Fibroblast of pulmonary artery (primary cell): ENCODE measurements at places on chromosomes 13 and 19.

DNA sequence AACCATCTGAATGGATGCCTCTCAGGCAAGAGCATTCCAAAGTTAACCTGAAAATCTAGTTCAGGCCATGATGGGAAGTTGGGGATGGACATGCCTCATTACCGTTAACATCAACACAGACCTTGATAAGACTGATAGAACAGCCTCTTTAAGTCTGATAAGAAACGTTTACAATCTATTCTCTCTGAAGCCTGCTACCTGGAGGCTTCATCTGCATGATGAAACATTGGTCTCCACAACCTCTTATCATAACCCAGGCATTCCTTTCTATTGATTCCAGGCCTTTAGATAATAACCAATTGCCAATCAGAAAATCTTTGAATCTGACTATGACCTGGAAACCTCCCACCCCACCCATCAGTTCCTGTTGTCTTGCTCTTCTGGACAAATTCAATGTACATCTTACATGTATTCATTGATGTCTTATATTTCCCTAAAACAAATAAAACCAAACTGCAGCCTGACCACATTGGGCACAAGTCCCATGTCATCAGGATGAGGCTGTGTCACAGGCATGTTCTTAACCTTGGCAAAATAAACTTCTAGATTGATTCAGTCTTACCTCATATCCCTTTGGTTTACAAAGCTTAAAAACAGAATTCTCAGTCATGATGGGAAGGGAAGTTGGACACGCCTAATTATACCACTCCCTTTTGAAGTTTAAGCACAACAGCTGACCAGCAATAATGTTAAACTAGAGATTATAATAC lies 843.8 kb upstream of the SPRY2 start:
- no peak for DNase-seq

DNA sequence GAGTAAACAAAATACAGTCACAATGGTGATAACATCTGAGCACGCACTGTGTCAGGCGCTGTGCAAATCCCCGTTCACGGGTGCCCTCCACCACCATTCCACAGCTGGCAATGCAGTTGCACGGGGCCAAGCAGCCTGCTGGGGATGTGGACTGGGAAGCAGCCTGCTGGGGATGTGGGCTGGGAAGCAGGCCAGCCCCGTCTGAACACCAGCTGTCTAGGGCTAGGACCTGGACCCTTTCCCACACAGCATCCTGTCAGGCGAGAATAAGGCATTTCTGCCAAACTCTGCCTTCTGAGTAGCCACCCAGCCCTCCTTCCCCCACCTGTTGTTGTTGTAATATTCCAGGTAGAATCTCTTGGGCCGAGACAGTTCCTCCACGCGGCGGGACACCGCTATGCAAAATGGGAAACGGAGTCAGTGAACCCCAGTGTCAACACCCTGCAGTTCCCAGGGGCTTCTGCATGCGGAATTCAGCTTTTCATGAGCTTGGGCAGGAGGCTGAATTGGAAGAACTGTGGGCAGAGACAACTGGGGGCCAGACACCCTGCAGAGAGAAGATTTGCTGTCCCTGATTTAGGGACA lies 27.8 kb upstream of the MIER2 start:
- peak; percentile 78 for DNase-seq

GRCh38 chr19:1163934-1164683 lies 10.0 kb downstream of the SBNO2 start:
- DNase-seq: no peak

DNA sequence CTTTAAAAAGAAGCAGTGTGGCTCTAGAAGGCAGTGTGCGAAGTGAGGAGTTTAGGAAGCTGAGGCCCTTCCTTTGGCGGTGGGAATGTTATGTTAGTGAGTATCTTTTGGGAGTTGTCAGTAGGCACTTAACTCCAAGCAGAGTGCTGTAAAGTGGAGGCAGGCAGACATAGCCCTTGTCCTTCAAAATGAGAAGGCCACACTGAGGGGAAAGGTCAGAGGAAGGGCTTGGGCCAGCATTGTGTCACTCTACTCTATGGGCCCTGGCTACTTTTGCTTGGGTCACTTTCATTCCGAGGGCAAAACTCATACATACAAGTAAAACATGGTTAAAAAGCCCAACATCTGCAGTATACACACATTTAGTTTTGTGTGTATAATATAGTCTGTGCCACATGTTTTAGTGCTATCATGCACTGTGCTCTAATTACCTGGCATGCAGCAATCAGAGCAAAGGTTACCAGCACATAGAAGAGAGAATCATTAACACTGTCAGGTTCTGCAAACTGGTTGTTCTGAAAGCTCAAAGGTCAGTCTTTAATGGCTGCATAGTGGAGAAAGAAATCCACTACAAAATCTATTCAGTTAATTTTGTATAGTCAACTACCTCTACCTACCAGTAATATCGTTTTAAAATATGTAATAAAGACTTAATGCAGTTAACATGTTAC lies 64.4 kb downstream of the WASF3 start:
- no peak for DNase-seq

GRCh38 chr19:7908078-7908699 lies 4.5 kb downstream of the MAP2K7 start:
- no peak for DNase-seq

DNA sequence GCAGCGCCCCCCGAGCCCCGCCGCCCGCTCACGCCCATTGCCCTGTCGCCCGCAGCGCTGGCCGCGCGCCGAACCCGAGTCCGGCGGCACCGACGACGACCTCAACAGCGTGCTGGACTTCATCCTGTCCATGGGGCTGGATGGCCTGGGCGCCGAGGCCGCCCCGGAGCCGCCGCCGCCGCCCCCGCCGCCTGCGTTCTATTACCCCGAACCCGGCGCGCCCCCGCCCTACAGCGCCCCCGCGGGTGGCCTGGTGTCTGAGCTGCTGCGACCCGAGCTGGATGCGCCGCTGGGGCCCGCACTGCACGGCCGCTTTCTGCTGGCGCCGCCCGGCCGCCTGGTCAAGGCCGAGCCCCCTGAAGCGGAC lies 518 bp downstream of the KLF2 start:
- DNase-seq: no peak

- DNase-seq: no peak
These were observed 16.1 kb upstream of the RASA3 start for GRCh38 chr13:114148521-114148855.

- DNase-seq: no peak
These were observed 11.6 kb upstream of the RETN start for GRCh38 chr19:7657131-7657751.
